Esophagus squamous epithelium (tissue), 5 donors: ENCODE measurements at places on chromosomes 7 and 10.

GRCh38 chr7:139820089-139820488 is 9.0 kb upstream of the TBXAS1 start:
- DNase-seq = no peak

- DNase-seq = no peak
Measured at GRCh38 chr10:132360766-132361447, 28.9 kb downstream of the LRRC27 start.

GRCh38 chr10:92291921-92292845 is 1.2 kb downstream of the MARCHF5 start:
- no peak for DNase-seq

- no peak for DNase-seq
Measured at GRCh38 chr10:33341637-33342036, 7.2 kb upstream of the NRP1 start.

GRCh38 chr10:78751716-78752115 is 317.1 kb upstream of the ZMIZ1 start:
- DNase-seq = no peak

GRCh38 chr10:17836942-17837341 is 27.8 kb downstream of the MRC1 start:
- DNase-seq = no peak

- no peak for DNase-seq
Measured at GRCh38 chr7:64509583-64509982, 53.3 kb downstream of the ZNF680 start.

DNA sequence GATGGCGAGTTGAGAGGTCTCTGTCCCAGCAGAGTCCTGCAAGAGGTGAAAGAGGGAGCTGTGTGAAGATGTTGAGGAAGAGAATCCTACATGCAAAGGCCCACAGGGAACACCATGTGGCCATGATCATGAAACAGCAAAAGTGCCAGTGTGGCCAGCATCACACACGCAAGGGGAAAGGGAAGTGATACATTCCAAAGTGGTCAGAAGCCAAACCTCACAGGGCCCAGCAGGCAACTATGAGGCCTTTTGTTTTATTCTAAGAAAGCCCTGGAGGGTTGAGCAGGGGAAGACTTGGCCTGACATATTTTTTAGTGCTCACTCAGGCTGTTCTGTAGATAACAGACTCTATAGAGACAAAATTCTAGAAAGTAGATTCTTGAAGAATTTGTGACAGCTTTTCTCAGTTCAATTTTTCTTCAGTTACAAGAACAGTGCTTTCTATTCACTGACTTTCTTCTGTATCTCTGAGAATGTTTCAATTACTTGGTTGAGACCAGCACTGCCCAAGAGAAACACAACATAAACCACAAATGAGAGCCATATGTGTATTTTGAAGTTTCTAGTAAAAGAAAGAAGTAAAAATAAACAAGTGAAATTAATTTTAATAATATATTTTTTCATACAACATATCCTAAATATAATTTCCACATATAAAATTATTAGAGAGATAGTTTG is 82.3 kb downstream of the HTR7 start:
- DNase-seq = no peak

DNA sequence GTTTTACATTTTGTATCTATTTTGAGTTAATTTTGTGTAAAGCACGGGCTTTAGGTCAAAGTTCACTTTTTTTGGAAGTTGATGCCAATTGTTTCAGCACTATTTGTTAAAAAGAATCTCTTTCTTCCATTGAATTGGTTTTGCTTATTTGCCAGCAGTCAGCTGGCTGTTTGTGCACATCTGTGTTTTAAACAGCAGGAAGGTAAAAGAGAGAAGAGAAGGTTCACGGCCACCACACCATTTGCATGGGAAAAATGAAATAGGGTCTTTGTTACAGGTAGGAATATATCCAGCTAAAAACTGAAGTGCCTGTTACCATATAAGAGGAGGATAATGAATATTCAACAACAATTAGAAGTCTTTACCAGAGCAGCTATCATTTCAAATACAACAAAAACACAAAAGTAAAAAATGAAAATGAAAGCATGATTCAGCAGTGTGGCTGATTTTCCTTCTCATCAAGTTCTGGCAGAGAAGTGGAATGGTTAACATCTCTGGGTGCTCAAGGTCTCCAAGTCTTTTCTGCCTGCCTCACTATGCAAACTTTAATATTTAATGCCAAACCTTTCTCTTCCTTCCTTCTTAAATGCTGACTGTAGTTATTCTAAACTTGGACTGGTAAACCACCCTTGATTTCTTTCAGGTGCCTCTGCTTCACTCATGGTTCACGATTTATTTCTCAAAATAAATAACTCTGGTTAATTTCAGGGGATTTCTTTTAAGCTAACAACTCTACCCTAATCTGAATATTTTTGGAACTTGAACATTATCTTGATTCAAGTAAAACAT is 841.5 kb downstream of the GRM8 start:
- DNase-seq = no peak

DNA sequence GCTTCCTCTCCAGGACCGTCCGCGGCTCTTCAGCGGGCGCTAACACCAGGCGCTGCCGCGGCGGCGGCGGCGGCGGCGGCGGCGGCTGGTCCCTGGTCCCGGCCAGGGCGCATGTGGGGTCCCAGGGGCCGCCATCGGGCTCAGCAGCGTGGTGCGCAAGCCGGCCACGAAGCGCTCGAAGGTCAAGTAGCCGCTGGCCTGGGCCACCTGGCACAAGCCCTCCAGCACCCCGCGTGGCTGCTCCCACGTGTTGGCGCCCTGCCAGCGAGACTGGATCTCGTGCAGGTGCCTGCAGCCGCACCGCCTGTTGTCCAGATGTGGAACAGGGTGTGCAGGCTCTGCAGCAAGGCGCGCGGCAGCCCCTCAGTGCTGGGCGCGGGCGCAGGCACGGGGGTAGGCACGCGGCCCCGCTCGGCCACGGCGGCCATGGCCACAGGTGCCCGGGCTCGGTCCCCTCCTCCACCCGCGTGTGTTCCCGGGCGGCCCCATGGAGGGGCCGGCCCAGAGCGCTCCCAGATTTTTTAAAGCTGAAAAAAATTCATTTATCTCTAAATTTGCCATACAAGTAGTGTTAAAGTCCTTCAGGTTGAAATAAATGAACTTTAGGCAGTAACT is 884.2 kb upstream of the ZNF722 start:
- DNase-seq = no peak

DNA sequence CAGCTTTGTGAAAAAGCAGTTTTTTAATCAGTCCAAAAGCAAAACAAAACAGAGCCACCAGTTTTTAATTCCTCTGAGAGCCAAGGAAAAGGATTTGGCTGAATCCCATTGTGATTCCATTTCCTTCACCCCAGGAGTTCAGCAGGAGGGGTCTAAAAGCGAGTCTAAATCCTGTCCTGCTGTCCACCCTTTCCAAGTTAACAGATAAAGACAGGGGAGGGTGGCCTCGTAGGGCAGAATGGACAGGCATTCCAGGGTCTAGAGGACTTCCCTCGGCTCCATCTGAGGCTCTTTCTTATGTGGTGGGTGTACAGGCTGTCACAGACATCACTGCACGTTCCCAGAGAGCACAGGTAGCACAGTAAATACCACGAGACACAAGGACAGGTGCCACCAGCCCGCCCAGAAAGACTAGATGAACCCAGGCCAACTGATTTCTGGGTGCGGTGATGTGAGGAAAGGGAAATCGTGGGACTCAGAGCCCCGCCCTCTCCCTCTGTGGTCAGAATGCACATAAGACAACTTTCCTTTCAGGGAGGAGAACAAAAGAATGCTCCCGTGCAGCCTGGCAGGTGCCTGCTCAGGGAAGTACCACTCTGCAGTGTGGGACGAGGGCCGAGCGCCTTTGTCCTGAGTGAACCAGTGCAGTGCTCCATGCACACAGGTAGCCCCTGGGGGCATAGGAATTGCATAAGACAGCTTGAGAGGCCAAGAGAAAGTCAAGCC is 119.7 kb downstream of the ABLIM1 start:
- DNase-seq = no peak

- DNase-seq = no peak
Measured at GRCh38 chr7:91005841-91006240, 258.4 kb upstream of the FZD1 start.

GRCh38 chr10:11068861-11069633 is 51.4 kb downstream of the CELF2 start:
- no peak for DNase-seq

GRCh38 chr10:13528123-13528874 is 515 bp downstream of the BEND7 start:
- no peak for DNase-seq

DNA sequence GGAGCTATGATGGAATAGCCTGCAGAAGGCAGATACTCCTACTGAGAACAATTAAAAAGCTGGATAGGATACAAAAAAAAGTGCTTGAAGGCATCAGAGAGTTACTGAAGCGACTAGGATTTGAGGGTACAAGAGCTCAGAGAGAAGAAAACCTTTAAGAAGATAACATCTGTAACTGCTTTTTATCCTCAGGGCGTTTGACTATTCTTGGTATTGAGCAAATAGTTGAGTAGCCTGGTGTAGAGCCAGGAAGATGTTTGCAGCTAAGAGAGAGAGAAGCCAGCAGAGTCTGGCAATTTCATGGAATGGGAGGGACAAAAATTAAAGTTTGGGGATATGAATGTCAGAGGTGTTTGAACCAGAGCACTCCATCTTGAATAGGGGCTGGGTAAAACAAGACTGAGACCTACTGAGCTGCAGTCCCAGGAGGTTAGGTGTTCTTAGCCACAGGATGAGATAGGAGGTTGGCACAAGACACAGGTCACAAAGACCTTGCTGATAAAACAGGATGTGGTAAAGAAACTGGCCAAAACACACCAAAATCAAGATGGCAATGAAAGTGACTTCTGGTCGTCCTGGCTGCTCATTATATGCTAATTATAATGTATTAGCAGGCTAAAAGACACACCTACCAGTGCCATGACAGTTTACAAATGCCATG is 428.8 kb downstream of the SH2D4B start:
- DNase-seq = no peak

- no peak for DNase-seq
Measured at GRCh38 chr7:28613262-28613661, 200.9 kb downstream of the CREB5 start.

DNA sequence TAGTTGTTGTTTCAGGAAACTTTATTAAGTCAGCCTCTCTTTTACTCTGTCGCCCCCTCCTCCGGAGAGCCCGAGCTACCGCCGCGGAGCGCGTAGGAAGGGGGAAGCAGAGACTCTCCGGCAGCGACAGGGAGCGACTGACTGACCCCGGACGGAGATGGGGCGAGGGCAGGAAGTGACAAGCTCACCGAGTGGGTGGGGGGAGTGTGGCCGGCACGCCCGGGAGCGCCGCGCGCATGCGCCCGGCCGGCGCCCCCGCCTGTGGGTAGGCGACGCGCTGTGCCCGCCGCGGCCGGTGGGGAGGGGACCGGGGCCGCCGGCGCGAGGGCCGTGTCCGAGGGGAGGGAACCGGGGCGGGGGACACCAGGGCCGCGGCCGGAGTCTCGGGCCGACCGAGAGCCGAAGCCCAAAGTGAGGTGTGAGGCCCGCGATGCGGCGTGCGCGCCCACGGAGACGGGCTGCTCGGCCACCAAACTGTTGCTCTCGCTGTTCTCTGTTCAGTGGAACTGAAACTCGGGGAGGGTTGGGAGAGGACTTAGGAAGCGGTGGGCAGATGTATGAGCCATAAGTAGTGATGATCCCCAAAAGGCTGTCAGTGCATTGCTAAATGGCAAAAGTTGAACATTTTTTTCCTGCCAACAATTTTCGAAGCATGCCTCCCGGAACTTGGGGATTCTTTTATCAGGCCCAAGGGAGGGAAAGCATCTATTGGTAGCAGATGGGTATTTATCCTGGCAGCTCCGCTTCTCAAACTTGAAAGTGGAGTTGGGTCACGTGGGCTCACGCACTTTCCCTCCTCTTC is at the start of gene ZNF800:
TSS of gene ZNF800 (minus strand) at position 143 of the 802 bp plus-strand sequence. CDS start 1,151 bp downstream, outside the sequence.
- peak; percentile 48 for DNase-seq

DNA sequence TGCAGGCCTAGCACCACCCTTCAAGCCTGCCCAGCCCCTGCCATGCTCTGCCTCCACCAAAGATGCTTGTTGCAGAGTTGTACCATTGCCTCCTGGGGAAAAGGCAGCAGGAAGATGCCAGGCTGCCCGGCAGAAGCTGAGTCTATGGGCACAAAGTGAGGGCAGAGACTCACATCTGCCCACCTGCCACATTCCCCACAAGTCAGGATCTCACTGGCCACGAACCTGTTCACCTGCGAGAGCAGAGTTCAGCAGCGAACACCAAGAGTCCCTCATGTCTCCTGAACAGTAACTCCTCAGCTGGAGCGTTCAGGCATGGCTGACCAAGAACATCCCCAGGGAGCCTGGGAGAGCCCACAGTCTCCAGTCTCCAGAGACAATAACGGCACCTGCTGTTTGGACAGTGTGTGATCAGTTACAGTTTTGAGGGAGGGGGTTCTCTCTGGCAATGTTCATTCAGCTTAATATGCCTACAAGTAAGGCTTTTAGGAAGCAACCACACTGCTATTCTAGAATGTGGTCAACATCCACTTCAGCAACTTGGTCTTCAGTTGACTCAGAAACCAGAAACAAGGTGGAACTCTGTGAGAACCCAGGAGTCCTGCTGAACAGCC is 78.5 kb downstream of the GRID1 start:
- DNase-seq = no peak

GRCh38 chr7:22269963-22270362 is 87.0 kb downstream of the RAPGEF5 start:
- DNase-seq = no peak

DNA sequence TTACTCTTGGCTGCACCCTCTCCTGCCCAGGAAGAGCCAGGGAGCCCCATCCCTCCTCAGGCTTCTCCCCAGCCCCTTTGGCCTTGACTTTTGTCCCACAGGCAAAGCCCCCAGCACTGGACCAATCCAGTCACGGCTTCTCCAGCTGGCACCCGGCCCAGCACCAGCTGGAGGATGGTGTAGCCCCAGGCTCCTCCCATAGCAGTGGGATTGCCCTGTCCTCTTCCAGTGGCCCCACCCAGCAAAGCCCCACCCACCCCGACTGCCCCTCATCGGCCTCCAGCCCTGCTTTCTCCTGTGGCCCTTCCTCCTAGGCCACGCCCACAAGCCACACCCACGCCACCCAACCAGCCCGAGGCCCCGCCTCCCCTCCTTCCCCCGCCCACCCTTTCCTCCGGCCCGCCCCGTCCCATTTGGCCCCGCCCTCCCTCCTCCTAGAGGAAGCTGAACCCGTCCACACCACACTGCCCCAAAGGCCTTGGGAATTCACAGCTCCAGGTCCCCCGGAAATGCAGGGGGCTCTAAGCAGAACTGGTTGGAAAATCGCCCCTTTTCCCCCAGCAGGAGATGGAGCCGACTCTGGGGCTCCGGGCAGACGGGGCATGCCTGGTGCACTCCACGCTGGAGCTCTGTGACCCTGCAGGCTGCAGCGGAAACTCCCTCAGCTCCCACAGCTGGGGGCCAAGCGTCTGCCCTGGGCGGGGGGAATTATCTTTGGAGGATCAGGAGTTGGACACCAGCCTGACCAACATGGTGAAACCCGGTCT is 25.2 kb downstream of the GET4 start:
- no peak for DNase-seq

DNA sequence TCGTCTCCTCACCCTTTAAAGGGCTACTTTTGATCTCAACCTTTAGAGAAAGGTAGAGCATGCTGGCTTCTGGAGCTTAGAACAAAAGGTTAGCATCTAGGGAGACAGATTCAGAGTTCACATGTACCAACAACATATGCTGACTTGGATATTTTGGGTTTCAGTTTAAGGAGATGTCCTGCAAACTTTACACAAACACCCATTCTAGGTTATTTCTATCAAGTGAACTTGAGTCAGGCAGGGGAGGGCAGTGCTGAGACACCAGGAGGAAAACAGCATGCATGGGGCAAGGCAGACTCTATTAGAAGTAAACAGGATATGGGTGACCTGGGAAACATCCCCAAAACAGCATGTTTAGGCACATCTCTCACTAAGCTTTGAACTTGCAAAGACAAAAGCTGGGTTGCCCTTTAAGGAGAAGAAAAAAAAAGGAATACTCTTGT is 43.8 kb downstream of the ARL4A start:
- DNase-seq = no peak

GRCh38 chr10:21650353-21650752 is 116.3 kb downstream of the MLLT10 start:
- DNase-seq = no peak
